Activated CD4-positive, alpha-beta T cell treated with anti-CD3 and anti-CD28 coated beads, Interleukin-2, amount 10 ng/mL, durations not matched to agents 7 days and 5 days (primary cell): ENCODE measurements at places on chromosomes 1 and 21.
A peak's percentile ranks its signal among the peaks of the same experiment; 100 is the strongest.

DNA sequence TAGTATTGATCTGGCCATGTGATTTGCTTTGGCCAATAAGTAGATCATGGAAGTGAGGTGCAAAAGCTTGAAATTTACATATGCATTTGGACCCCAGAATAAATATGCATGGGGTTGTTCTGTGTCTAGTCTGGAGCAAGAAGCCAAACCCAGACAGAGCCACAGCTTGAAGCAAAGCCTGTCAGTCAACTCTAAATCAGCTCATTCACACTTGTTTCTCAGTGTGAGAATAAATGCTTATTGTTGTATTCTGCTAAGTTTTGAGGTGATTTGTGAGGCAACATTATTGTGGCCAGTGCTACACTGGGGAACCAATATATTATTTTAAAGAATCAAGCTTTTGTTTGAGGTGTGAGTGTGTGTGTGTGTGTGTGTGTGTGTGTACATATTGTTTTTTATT lies 12.2 kb upstream of the PGLYRP3 start:
- no peak for DNase-seq

DNA sequence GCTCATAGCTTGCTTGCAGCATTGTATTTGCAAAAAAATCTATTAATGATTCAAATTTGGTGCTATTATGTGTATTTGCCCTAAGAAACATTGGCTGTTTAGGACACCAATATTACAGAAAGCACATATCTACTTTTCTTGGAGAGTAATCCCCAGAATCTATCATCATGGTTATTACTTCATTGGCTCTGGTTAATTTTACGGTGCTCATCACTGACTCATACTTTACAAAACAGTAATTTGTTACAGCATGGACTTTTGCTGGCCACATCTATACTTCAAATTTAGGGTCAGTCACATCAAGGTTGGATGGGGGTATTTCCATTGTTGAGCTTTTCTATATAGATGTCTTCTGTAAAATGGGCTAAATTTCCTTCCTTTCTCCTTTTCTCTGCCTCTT lies 45.7 kb downstream of the SH3GLB1 start:
- no peak for DNase-seq

DNA sequence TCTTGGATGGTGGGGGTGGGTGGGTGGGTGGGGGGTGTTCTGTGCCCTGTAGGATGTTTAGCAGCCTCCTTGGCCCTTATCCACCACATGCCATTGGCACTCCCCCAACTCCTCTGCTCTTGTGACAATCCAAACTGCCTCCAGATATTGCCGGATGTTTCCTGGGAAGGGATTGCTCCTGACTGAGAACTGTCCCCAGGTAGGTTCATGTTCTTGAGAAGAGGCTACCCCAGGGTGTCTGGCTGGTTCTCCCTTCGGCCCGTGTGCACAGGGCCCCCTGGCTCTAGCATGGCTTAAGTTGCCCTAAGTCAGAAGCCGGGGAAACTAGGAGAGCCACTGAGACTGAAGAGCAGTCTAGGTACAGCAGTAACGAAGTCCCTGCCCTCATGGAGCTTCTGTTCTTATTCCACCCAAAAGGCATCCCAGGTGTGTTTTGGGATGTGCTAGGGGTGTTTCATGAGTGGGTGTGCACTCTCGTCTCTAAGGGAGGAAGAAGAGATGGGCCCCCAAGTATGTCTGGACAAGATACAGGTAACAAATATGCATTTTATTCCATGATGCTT lies 19.8 kb upstream of the THRAP3 start:
- no peak for DNase-seq

GRCh38 chr1:182446033-182446669 lies 3.8 kb upstream of the RGSL1 start:
- DNase-seq: peak; percentile 43
